ENCODE measurements at places on chromosomes 3 and 15.

- no peak for DNase-seq
These were observed 329.9 kb downstream of the RBMS3 start for GRCh38 chr3:29610781-29611180.

- no peak for DNase-seq
These were observed 61.8 kb downstream of the GLDN start for GRCh38 chr15:51403072-51403878.

DNA sequence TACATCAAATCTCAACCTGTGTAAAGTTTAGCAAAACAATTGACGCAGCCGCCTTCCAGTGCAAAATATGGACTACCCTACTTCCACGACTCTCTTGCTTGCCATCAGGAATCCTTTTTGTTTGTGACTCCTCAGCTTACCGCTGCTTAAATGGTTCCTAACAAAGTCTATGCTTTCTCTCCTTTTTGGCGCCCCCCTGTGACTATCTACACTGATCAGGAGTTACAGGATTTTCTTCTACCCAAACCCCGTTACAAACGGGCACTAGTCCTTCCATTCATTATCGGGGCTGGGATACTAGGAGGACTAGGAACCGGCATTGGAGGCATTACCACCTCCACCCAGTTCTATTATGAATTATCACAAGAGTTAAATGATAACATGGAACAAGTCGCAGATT lies 184.0 kb downstream of the IGSF11 start:
- DNase-seq: no peak

DNA sequence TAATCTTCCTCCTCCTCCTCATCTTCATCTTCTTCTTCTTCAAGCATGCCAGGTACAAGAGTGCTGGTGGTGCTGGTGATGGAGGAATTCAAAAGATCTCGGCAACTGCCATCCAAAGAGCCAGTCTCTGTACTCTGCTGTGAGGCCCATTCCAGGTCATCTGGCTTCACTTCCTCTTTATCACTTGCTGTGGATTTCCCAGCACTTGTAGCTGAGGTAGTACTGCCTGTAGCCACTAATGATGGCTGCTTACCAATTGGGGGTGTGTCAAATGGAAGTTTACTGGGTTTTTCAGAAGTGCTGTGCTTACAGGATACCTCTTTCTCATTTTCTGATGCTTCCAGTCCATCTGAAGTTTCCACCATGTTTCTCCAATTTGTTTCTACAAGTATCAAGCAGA lies 28.8 kb upstream of the SHC4 start:
- DNase-seq: no peak

- no peak for DNase-seq
These were observed 736.3 kb upstream of the ARRDC4 start for GRCh38 chr15:97224191-97224641.

- no peak for DNase-seq
These were observed 378.2 kb upstream of the ROBO2 start for GRCh38 chr3:76661527-76662250.

DNA sequence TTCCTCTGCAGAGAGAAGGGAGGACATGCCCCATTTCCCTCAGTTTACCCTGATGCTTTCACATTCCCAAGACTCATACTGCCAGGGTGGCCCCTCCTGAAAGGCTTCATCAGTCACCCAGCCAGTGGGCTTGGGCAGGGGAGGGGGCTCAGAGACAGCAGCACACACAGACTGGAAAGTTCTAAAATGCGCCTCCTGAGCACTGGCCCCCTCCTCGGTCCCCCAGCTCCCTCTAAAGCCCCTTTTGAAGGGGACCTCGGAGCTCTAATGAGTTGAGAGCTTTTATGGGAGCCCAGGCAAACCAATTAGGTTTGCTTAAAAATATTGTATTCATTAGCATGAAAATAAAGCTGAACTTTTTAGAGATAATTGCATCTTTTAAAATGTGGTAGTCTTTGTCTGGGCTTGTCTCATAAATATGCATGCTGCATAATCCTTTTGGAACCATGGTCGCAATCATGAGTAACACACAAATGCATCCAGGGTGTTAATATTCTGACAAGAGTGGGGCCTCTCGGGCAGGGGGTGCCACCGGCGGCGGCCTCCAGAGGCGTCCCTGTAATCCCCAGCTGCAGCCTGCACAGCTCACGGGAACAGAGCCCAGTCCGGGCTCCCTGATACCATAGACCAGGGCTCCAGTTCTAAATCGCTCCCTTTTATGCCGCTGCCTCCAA lies 78.5 kb downstream of the RPLP1 start:
- DNase-seq: peak; percentile 77

DNA sequence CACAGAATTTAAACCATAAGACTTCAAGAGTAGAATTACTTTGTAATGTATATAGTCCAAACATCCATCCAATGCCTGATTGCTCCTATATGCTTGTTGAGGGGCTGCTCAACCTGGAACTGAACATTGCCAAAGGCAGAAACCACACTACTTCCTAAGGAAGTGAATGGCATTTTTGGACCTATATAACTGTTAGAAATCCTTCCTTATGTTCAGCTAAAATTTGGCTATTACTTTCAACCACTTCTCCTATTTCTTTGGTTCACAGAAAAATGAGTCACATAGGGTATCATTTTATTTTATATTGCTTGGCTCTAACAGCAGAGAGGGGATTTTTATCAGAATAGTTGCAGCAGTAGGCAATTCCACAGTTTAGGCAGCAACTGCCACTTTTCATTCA lies 342.1 kb downstream of the SLC9A9 start:
- no peak for DNase-seq

- no peak for DNase-seq
These were observed 16.0 kb upstream of the ATOSA start for GRCh38 chr15:52695154-52695553.

DNA sequence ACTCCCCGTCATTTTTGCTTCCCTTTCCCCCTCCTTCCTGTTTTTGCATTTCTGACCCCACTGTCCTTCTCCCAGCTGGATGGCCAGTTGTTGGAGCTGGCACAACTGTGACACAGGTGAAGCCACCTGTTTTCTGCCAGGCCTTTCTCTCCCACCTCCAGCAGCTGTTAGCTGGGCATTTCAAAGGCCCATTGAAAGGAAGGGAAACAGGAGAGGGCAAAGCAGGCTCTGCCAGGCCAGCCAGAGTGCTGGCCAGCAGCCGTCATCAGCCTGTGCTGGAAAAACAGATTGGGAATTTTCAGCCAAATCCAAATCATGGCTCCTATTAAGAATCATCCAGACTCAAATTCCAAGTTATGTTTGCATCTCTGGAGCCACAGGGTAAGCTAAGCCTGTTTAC lies 155.2 kb upstream of the C2CD4B start:
- no peak for DNase-seq

DNA sequence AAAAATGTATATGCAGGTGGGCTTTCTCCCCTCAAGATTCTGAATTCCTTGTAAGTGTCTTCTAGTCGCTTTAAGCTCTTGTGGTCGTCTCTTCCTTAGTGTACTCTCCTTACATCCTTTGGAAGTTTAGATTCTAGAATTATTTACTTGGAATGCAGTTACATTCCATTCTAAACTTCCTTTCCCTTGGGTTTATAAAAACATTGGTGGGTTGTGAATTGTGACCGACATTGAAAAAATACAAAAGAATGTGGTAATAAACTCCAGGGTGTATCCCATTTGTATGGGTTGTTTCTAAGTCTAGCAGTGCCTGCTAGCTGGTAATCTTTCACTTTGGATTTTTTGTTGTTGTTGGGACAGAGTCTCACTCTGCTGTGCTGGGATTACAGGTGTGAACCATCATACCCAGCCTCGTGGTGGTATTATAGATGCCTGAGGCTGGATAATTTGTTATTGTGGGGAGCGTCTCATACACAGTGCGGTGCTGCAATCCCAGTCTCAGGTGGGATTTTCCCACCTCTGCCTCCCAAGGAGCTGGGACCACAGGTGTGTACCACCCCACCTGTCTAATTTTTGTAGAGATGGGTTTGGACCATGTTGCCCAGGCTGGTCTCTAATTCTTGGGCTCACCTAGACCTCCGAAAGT lies 9.1 kb downstream of the CHD2 start:
- no peak for DNase-seq

DNA sequence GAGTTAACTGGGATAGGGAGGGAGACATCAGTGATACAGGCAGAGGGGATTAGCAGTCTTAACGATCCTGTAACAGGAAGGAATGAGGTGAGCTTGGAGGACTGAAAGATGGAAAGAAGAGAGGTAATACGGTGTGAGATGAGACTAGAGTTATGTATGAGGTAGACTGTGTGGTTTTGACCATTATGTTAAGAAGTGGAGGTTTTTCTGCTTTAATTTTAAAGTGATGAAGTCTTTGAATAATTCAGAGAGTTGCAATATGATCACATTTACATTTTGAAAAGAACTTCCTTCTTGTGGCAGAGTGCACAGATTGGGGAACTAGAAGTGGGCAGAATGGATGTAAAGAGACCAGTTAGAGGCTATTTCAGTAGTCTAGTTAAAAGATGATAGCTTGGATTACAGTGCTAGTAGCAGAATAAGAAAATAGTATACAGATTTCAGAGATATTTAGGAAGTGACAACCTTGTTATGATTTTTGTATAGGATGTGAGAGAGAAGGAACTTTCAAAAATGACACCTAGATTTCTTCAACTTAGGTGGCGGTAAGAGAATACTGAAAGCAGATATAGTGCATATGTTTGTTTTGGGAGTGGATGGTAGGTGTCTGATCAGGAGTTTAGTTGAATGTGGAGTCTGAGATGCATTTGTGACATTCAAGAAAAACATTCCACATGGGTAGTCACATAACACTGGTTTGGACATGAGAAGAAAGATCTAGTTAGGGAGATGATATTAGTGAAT lies 40.5 kb downstream of the STT3B start:
- DNase-seq: no peak

DNA sequence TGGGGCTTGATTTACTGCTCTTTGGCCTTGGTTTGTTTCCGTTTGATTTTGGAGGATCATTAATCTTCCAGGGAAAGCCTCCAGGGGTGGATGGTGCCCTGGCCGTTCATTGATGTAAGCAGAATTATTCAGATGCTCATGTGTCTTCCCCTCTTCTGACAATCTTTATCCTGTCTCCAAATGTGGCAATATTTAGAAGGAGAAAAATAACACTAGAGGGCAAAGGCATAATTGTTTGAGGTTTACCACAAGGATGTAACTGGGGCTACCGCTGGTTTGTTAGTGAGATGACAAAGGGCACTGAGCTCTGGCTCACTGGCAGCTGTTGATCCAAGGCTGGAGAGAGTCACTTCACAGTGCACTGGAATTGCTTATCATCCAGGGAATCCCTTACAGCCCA lies 18.2 kb upstream of the PLCL2 start:
- DNase-seq: no peak

GRCh38 chr15:80530737-80531365 lies 126.7 kb downstream of the ARNT2 start:
- no peak for DNase-seq

DNA sequence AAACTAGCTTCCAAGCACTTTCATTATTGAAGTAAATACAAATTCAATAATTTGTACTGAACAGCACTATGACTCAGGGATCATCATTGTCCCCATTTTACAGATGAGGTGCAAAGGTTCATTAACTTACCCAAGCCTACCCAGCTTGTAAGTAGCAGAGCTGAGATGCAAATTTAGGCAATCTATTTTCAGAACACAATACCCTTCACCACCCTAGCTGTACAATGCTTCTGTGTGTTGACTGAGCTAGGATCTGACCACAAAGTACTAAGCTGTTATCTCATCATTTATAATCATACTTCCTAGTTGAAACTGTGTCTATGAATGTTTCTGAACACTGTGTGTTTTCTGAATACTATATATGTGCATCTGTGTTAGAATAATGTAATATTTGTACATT lies 3.2 kb upstream of the ILDR1 start:
- no peak for DNase-seq

DNA sequence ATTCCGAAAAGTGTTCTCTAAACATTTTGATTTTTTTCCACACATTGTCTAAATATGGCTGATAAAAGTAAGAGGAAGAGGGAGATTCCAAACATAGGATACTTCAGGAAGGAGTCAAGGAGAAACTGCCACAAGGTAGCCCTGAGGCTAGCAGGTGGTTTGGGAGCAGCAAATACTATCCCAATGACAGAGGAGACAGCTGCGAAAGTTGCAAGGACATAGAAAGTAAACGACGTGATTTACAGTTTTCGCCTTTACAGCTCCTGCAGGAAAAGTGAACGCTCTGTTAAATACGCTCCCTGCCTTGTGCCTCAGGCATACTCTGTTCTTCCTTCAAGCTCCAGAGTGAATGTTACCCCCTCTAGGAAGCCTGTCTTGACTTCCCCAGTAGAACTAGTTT lies 3.7 kb upstream of the FETUB start:
- DNase-seq: no peak

- no peak for DNase-seq
These were observed 170.3 kb upstream of the CGNL1 start for GRCh38 chr15:57205996-57206395.

DNA sequence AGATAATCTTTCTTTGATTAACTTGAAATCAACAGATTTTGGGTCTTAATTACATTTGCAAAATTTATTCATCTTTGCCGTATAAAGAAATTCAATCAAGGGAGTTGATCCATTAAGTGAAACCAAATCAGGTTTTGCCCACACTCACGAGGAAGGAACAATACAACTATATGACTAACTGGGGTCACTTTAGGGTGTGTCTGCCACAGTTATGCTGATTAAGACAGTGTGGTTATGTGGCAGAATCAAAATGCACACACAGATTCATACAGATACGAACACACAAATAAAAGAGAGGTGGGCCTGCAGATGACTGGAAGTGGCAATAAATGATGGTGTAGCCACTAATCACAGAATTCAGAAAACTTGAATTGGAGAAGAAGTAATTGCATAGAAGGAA lies 543.5 kb downstream of the GABRG3 start:
- no peak for DNase-seq

DNA sequence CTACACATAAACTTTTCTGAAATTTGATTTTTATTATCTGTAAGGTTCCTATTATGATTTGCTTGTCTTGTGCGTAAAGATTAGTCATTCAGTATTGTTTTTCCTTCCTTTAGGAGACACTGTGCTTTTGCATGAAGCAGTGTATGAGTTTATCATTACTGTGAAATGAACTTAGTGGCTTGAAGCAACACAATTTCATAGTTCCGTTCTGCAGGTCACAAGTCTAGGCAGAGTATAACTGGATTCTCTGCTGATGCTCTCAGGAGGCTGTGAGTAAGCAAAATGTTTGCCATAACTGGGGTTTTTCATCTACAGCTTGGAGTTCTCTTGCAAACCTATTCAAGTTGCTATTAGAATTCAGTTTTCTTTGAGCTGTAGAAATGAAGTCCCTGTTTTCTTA lies 1136.1 kb downstream of the OTOL1 start:
- no peak for DNase-seq

GRCh38 chr3:150227839-150228238 lies 180.3 kb upstream of the TSC22D2 start:
- DNase-seq: no peak

DNA sequence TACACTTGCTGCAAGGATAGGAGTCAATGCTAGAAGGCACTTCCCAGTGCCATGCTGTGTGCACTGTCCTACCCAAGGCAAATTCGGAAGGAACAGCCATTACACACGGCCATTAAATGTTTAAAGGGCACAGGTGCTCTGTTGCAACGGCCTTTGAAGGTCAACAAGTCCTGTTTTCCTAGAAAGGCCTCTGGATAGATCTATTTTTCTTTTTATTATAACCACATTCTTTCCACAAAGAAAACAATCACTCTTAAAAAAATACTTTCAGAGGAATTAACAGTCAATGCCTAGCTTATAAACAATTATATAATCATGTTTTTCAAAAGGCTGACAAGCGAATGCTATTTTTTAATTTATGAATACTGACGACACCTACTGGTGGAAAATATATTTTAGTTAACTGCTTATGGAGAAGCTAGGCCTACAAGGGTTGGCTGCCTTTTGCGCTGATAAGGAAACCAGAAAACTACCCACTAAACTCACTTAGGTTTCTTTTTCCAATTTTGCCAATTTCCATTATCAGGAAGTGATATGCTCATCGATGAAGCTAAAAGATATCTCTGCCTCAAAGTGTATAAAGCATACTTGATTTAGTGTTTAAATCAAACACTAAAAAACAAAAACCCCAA lies 2.4 kb downstream of the ARHGEF3 start:
- no peak for DNase-seq
